Erythroblast (primary cell): ENCODE measurements at places on chromosomes 12 and 14.
A peak's percentile ranks its signal among the peaks of the same experiment; 100 is the strongest.

DNA sequence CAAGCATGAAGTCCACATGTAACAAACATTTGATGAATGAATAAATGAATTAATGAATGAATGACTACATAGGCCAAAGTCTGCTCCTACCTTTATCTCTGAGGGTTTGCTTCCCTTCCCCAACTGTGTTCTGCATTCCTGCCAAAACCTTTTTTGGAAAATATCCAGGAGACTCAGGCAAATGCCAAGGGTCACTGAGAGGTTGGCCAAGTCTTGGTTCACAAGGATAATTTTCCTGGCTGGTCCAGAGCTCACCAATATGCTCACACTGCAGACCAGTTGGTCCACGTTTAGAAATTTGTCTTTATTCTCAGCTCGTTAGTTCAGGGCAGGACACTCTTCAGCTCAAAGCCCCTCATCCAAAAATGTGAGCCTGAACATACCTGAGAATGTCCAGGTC lies 10.2 kb downstream of the TMEM233 start:
- DNase-seq = no peak

GRCh38 chr12:57479043-57479375 lies 657 bp downstream of the ARHGAP9 start:
- no peak for DNase-seq

- no peak for DNase-seq
Measured at GRCh38 chr12:78171061-78171460, 340.4 kb downstream of the NAV3 start.

DNA sequence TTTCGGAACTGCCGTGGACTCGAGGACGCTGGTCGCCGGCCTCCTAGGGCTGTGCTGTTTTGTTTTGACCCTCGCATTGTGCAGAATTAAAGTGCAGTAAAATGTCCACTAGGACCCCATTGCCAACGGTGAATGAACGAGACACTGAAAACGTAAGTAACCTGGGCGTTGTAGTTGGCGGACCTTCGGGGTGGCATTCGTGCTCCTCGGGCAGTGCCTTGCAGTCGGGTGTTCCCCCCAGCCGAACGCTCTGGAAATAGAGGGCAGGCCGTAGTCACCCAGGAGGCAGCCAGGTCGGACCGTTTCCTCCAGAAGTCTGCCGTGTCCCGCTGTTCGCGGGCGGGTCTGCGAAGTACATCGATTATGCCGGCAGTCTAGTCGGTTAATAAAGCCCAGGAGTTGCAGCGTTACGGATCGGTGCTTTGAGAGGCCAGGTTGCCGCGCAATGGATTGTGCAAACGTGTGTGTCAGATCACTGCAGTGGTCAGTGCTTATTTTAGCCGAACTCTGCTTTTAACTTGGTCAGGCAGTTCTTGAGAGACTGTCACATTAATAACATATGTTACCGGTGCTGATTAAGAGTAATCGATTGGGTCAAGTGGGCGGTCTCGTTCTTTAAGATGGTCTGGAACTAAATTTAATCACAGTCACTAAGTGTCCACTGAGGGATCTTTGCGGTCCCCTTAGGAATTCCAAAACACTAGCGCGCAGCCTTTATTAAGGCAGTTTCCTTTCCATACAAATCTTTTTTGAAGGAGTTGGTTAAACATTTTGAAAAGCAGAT lies 906 bp downstream of the MARK3 start:
- DNase-seq = peak; percentile 68

GRCh38 chr14:25843481-25844470 lies 754.1 kb downstream of the NOVA1 start:
- DNase-seq = no peak

DNA sequence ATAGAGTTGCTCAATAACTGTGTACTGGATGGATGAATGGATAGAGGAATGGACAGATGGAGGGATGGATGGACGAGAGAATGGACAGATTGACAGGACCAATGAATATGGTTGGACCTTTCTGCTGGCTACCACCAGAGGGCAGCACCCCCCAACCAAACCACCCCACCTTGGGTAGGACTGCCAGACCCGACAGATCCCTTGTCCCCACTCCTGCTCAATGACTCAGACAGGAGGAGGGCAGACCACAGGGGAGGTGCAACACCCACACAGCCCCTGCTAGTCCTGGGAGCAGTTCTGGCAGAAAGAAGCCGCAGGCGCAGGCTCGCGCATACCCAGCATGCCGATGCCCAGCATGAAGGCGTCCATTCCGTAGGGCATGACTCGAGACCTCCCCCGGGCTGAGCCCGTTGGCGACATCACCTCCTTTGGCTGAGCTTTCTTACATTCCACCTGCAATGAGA lies 12.4 kb downstream of the MSI1 start:
- peak; percentile 85 for DNase-seq

DNA sequence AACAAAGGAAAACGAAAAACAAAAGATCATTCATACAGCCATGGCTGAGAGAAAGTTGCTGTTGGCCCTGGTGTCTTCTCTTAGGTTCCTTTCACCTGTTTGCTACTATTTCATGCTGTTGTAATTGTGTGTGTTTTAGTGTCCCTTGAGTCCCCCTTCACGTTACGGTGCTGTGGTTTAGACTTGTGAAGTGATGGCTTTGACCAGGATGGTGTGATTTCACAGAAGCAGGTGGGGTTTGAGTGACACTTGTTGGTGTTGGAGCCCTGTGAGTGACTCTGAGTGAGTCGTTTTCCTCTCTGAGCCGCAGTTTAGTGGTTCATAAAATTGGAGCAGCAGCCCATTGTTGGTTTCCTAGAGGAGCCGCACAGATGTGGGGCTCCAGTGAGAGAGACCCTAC lies 635.4 kb downstream of the VRK1 start:
- DNase-seq = no peak

DNA sequence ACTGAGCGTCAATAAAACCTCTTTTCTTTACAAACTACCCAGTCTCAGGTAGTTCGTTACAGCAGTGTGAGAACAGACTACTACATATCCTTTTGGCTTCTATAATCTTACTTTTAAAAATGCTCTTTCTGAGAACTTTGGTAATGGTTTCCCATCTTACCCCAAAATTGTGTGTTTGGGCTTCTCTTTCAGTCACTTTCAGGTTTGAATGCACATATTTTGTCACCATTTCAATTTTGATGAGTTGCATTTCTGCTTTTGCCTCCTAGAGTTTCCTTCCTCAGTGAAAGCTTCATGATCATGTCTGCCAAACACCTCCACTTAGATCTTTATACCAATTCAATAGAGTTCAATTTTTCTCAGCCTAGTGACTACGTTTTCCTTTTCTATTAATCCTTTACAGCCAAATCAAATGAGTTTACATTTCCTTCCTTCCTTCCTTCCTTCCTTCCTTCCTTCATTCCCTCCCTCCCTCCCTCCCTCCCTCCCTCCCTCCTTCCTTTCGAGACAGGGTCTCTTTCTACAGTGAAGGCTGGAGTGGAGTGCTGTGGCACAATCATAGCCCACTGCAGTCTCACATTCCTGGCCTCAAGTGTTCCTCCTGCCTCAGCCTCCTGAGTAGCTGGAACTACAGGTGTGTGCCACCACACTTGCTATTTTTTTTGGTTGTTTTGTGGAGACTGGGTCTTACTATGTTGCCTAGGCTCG lies 124.9 kb downstream of the BCAT1 start:
- DNase-seq = no peak

DNA sequence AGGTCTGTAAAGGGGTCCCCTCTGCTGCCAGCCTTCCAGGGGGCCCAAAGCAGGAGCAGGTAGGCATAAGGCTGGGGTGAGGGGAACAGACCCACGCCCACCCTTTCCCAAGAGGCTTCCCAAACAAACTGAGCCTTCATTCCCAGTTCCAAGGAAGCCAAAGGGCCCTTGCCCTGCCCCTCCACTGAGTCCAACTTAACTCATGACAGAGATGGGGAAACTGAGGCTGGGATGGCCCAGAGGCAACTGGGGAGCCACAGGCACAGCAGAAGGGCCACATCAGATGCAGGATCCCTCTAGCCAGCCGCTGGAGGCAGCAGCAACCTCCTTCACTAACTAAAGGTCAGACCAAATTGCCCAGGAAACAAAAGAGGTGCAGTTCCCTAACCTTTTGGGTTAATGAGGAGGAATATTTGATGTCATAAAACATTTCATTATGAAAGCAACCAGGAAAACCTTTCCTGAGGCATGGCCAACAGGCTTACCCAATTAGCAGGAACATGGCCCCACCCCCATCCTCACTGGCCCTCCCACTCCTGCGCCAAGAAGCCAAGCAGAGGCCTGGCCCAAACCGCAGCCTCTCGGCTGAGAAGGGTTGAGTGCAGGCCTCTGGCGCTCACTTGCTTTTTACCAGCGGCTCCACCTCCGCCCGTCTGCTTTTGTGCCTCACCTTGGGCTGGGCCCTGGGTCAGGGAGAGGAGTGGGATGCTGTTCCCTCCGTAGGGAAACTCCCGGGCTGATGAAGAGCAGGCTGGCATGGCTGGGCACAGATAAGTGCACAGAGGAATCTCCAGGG lies 293.5 kb upstream of the RTL1 start:
- no peak for DNase-seq

DNA sequence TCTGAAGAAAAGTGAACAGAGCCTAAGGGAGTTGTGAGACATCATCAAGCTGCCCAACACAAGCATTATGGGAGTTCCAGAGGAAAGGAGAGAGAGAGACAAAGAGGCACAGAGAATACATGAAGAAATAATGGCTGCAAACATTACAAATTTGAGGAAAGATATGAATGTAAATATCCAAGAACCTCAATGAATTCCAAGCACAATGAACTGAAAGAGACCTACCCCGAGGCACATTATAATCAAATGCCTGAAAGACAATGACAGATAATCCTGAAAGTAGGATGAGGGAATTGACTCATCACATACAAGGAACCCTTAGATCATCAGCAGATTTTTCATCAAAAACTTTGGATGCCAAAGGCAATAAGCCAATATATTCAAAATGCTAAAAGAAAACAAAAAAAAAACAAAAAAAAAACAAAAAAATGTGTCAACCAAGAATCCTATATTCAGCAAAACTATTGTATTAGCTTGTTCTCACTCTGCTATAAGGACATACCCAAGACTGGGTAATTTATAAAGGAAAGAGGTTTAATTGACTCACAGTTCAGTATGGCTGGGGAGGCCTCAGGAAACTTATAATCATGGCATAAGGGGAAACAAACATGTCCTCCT lies 37.8 kb downstream of the BCL2L14 start:
- no peak for DNase-seq

DNA sequence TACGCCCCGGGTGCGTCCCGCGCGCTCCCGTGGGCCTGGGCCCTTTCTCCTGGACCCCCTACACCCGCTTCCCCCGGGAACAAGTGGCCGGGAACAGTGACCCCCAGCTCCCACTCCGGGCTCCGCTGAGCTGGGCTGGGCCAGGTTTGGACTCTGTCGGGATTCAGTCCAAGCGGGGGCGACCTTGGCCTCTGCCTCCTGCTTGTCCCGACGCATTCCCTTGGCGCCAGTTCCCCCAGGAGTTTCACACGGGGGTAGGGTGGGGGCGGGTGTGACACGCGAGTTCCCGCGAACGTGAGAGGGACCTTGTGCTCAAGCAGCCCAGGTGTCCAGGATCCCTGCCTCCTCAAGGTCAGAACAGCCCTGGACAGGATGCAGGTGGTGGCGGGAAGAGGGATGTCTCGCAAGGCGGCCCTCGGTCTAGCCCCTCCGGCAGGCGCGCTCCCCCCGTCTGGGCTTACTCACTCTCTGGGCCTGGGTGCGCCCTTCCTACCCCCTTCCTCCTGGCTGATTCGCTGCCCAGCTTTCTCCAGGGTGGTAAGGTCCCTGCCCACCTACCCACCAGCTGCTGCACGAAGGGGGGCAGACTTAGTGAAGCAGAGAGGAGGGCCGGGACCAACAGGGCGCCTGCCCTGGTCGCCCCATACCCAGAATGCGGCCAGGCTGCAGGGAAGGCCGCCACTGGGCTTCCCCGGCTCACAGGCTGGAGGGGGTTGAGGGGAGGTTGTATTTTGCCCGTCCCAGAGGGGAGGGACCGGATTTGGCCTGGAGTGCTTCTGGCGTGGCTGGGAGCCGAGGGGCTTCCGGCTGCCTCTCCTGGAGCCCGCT lies 862 bp downstream of the CRIP2 start:
- DNase-seq = no peak

GRCh38 chr12:79174626-79175025 lies 310.1 kb downstream of the SYT1 start:
- peak; percentile 1 for DNase-seq

GRCh38 chr12:122646517-122647217 lies 56.5 kb downstream of the HCAR2 start:
- peak; percentile 25 for DNase-seq

- no peak for DNase-seq
Measured at GRCh38 chr12:45557016-45557415, 172.5 kb upstream of the ARID2 start.
